ENCODE measurements at places on chromosomes 7 and 10. TPM values are rescaled to one million over a fixed set of nuclear protein-coding genes. Genes with fewer than 3 reads are reported as not detected.

GRCh38 chr7:78071491-78072200, 273.1 kb downstream of the PHTF2 start:
- DNase-seq: no peak
- H3K4me3 ChIP-seq: no peak overlapping the region
- no peaks in the 10 kb centered on the region for H3K36me3 ChIP-seq
- H3K4me1 ChIP-seq: no peaks in the 10 kb centered on the region
- H3K27me3 ChIP-seq: peaks cover 23% of the 10 kb centered on the region

The PTPRZ1 gene
- not detected for total RNA-seq

DNA sequence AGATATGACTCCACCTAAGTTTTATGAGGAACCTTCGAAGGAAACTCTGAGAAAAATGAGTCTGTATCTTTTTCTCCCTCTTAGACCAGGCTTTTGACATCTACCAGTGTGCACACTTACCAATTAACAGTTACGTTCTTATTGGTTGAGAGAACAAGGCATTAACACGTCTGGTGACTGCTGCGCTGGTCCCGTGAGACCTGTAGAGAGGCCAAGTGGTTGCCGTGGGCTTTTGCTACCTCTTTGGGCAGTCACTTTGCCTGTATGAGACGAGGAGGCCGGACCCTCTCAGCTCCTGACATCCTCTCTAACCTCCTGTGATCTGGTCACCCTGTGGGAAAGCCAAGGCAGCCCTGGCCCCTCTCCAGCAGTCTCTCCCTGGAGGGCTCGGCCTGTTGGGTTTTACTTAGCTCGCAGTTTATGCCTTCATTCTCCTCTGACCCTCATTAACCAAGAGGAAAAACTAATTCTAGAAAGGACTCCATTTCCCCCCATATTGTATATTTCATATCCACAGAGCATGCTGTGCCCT, 513.9 kb upstream of the GALNT17 start:
- H3K4me3 ChIP-seq: no peak overlapping the region
- DNase-seq: no peak
- H3K27ac ChIP-seq: no peak overlapping the region
- H3K36me3 ChIP-seq: no peaks in the 10 kb centered on the region

The GRM8 gene
- total RNA-seq: not detected

The LIPK gene
- total RNA-seq: not detected

- no peak overlapping the region for H3K4me3 ChIP-seq
- no peaks in the 10 kb centered on the region for H3K36me3 ChIP-seq
- no peak for DNase-seq
- H3K27me3 ChIP-seq: no peaks in the 10 kb centered on the region
- H3K4me1 ChIP-seq: no peaks in the 10 kb centered on the region
Observed at GRCh38 chr7:33832271-33832721, 73.0 kb upstream of the BMPER start.

The STAG3 gene
- 0.07 TPM for total RNA-seq

The MYOZ1 gene
- total RNA-seq: 0.17 TPM

- no peak overlapping the region for H3K4me3 ChIP-seq
- peak; percentile 6 for DNase-seq
- H3K36me3 ChIP-seq: no peaks in the 10 kb centered on the region
- H3K27me3 ChIP-seq: peaks cover 4% of the 10 kb centered on the region
- H3K27ac ChIP-seq: no peak overlapping the region
- no peaks in the 10 kb centered on the region for H3K4me1 ChIP-seq
Observed at GRCh38 chr7:82624337-82624736, 180.8 kb upstream of the CACNA2D1 start.

- H3K36me3 ChIP-seq: no peaks in the 10 kb centered on the region
- H3K4me3 ChIP-seq: peak overlapping the region; percentile 48
- H3K4me1 ChIP-seq: peaks cover 21% of the 10 kb centered on the region
- peaks cover 4% of the 10 kb centered on the region for H3K27me3 ChIP-seq
- no peak overlapping the region for H3K27ac ChIP-seq
Observed at GRCh38 chr7:33932221-33932620, 26.9 kb downstream of the BMPER start.

DNA sequence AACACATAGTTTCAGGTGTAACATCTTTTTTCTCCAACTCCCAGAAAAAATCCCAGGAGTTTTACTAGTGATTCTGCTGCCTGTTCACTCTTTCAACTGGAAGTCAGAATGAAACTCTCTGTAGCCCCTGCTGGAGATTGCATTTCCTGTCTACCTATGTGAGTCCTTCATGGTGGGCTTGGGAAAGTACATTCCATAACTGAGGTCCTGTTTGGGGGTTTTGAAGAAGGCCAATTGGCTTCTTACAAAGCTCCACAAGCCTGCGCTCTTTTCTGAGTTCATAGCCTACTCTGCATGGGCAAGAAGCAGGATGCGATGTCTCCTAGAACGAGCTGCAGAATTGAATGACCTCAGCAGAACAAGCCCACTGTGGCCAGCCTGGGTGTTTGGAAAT, 86.7 kb downstream of the LYZL2 start:
- DNase-seq: no peak
- H3K27ac ChIP-seq: no peak overlapping the region
- no peaks in the 10 kb centered on the region for H3K36me3 ChIP-seq
- 0 out of 2 replicates have a peak, but pooled peaks cover 4% of the 10 kb centered on the region for H3K4me1 ChIP-seq
- no peak overlapping the region for H3K4me3 ChIP-seq

DNA sequence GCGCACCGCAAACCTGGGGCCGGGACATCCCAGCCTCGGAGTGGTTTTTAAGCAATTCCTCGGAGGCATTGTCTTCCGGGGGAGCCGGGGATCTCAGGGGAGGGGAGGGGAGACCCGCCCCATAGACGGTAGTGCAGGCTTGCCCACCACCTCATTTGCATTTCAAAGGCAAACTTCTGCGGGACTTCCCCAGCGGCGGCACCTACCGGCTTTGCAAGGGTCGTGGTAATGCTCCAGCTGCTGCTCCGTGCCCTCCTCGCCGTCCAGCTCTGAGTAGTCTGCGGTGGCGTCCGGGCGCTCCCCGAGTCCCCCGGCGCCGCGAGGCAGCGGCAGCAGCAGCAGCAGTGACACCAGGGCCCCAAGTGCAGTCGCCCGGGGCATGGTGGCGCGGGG, 425 bp downstream of the TLL2 start:
- no peak overlapping the region for H3K27ac ChIP-seq
- H3K4me1 ChIP-seq: peaks cover 18% of the 10 kb centered on the region
- 0 out of 2 replicates have a peak, but pooled peaks cover 2% of the 10 kb centered on the region for H3K36me3 ChIP-seq
- H3K27me3 ChIP-seq: peaks cover 18% of the 10 kb centered on the region
- H3K4me3 ChIP-seq: peak overlapping the region; percentile 69
- no peak for DNase-seq

GRCh38 chr10:131946321-131946751, 35.4 kb downstream of the BNIP3 start:
- peak overlapping the region; percentile 83 for H3K27ac ChIP-seq
- peaks cover 23% of the 10 kb centered on the region for H3K36me3 ChIP-seq
- H3K27me3 ChIP-seq: no peaks in the 10 kb centered on the region
- peaks cover 48% of the 10 kb centered on the region for H3K4me1 ChIP-seq
- peak; percentile 87 for DNase-seq
- H3K4me3 ChIP-seq: peak overlapping the region; percentile 45

The AGBL3 gene
- 2.5 TPM for total RNA-seq

The FAM221A gene
- 5.6 TPM for total RNA-seq

DNA sequence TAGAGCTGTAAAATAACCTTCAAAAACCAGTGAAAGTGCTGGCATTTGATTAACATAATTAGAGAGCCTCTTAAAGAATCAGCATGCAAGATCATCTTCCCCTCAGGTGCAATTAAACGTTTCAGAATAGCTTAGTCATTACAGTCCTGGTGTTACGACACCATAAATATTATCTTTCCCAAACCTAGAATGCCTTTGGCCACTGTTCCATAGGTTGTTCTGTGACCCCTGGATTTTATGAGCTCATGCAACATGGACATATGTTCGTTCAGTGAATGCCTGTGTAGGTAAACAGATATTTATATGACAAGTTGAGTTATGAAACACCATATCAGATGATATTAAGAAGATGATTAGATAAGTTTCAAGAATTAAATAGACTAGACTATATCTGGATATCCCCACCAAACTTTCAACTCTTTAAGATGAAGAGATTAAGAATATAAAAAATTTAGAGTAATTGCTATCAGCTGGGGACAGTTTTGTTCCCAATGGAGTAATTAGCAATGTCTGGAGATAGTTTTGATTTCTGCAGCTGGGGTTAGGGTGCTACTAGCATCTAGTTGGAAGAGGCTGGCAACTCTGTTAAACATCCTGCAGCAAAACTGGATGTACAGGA, 263.5 kb upstream of the DKK1 start:
- no peaks in the 10 kb centered on the region for H3K36me3 ChIP-seq
- H3K27me3 ChIP-seq: no peaks in the 10 kb centered on the region
- peak; percentile 19 for DNase-seq
- no peak overlapping the region for H3K4me3 ChIP-seq
- H3K4me1 ChIP-seq: no peaks in the 10 kb centered on the region

- H3K4me3 ChIP-seq: no peak overlapping the region
- H3K27me3 ChIP-seq: no peaks in the 10 kb centered on the region
- DNase-seq: no peak
Observed at GRCh38 chr10:20712774-20713173, 184.3 kb downstream of the NEBL start.

- H3K27me3 ChIP-seq: no peaks in the 10 kb centered on the region
- H3K4me1 ChIP-seq: no peaks in the 10 kb centered on the region
- no peak for DNase-seq
- H3K27ac ChIP-seq: no peak overlapping the region
- H3K36me3 ChIP-seq: no peaks in the 10 kb centered on the region
- H3K4me3 ChIP-seq: no peak overlapping the region
Observed at GRCh38 chr10:80515941-80516340, 21.8 kb upstream of the SH2D4B start.

DNA sequence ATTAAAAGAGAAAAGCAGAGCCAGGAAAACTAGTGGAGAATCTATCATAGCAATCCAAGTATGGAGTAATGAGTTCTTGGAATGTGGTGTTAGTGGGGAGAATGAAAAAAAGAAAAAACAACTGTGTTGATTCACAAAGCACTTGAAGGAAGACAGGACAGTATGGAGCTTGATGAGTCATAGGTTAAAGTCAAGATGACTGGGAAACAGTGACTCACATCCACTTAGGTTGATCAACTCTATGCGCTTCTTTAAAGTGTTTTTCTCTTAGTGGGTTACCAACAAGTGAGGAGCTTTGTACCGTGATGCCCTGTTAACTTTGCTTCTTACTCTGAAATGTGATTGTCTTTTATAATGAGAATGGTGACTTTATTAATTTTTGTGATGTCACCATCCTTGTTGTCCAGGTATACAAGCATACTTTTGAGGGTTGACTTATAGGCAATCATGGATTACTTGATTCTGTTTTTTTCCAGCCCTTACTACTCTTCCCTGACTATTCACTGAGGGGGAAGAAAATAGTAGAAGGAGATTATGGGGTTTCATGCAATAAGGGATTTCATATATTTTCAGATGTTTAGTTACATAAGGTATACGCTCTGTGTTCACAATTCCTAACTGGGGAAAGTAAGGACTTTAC, 32.1 kb upstream of the MDFIC start:
- H3K4me1 ChIP-seq: peaks cover 18% of the 10 kb centered on the region
- no peaks in the 10 kb centered on the region for H3K36me3 ChIP-seq
- peak; percentile 87 for DNase-seq
- no peaks in the 10 kb centered on the region for H3K27me3 ChIP-seq
- no peak overlapping the region for H3K4me3 ChIP-seq

DNA sequence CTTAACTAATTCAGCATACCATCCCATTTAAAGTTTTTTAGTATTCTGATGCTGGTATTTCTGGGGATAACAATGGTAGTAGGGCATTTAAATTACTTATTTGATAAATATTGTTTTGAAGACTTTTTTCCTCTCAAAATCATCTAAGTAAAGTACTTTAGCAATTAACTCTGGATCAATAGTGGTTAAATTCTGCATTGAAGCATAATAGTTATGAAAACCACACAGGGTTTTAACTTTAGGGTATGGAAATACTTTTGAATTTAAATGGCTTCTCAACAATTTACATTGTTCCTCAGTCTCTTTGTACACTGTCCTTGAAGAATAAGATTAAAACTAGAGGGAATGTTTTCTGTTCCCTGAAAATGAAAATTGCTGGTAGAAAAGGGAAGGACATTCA, 202.6 kb upstream of the STEAP4 start:
- H3K27me3 ChIP-seq: no peaks in the 10 kb centered on the region
- H3K27ac ChIP-seq: no peak overlapping the region
- H3K4me3 ChIP-seq: no peak overlapping the region
- DNase-seq: no peak
- no peaks in the 10 kb centered on the region for H3K4me1 ChIP-seq

The LIPM gene
- not detected for total RNA-seq

The DGKI gene
- 0.52 TPM for total RNA-seq

GRCh38 chr7:93115796-93116195, 2.0 kb downstream of the SAMD9 start:
- H3K27ac ChIP-seq: peak overlapping the region; percentile 92
- no peaks in the 10 kb centered on the region for H3K27me3 ChIP-seq
- peak overlapping the region; percentile 72 for H3K4me3 ChIP-seq
- peak; percentile 81 for DNase-seq

DNA sequence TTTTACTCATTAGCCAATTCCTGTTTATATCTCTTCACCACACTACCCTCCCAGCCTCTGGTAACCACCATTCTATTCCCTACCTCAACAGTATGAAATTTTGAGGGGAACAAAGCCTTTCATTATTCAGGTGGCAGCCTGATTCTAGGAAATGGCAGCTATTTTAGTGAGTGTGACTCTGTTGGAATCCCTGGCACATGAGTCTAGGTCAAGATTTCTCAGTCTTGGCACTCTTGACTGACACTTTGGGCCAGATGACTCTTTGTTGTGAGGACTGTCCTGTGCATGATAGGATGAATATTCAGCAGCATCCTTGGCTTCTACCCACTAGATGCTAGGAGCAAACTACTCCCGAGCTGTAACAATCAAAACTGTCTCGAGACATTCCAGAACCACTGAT, 322.8 kb upstream of the PHYHIPL start:
- H3K27me3 ChIP-seq: no peaks in the 10 kb centered on the region
- H3K4me1 ChIP-seq: peaks cover 18% of the 10 kb centered on the region
- H3K36me3 ChIP-seq: no peaks in the 10 kb centered on the region
- no peak overlapping the region for H3K4me3 ChIP-seq
- no peak for DNase-seq

DNA sequence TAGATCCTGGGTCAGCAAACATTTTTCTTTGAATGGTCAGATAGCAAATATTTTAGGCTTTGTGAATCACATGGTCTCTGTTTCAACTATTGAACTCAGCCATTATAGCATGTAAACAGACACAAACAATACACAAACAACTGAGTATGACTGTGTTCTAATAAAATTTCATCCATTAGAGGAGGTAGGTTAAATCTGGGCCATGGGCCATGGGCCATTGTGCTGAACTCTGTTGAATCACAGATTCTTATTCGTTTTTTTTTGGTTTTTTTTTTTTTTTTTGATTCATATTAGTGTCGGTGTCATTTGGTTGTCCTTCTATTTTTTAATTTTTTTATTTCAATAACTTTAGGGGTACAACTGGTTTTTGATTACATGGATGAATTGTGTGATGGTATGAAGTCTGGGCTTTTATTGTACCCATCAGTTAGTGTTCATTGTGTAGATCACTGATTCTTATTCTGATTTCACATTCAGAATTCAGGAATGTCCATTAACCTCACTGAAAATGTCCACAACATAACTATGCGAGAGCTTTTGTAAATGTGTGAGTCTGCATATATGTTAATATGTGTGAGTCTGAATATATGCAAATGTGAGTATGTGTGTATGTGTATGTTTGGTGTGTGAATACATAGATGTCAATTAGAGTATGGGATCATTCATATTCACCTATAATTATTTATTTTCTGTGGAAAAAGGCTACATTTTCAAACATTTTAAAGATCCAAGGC, 443.7 kb upstream of the GRM3 start:
- H3K27ac ChIP-seq: no peak overlapping the region
- H3K36me3 ChIP-seq: no peaks in the 10 kb centered on the region
- no peak overlapping the region for H3K4me3 ChIP-seq
- DNase-seq: no peak
- H3K4me1 ChIP-seq: no peaks in the 10 kb centered on the region

- no peak overlapping the region for H3K4me3 ChIP-seq
- no peaks in the 10 kb centered on the region for H3K36me3 ChIP-seq
- H3K27me3 ChIP-seq: no peaks in the 10 kb centered on the region
- H3K4me1 ChIP-seq: no peaks in the 10 kb centered on the region
Observed at GRCh38 chr7:28516390-28517172, 104.3 kb downstream of the CREB5 start.
